ENCODE measurements at places on chromosomes 11 and 22. TPM values are rescaled to one million over a fixed set of nuclear protein-coding genes. Genes with fewer than 3 reads are reported as not detected.

The C11orf16 gene
- total RNA-seq: not detected

The ALDH3B2 gene
- 62.3 TPM for total RNA-seq

The FJX1 gene
- 1.1 TPM for total RNA-seq

The TMPRSS6 gene
- 0.88 TPM for total RNA-seq

The OR4C46 gene
- not detected for total RNA-seq

The DNHD1 gene
- 21.6 TPM for total RNA-seq

- H3K4me3 ChIP-seq: no peak overlapping the region
- no peaks in the 10 kb centered on the region for H3K27me3 ChIP-seq
- DNase-seq: no peak
- H3K4me1 ChIP-seq: no peaks in the 10 kb centered on the region
- no peak overlapping the region for H3K27ac ChIP-seq
- no peaks in the 10 kb centered on the region for H3K36me3 ChIP-seq
Observed at GRCh38 chr11:34492806-34493414, 20.7 kb downstream of the ELF5 start.

GRCh38 chr11:116843661-116844060 lies 6.2 kb upstream of the APOA1 start:
- no peak overlapping the region for H3K27ac ChIP-seq
- H3K27me3 ChIP-seq: no peaks in the 10 kb centered on the region
- peaks cover 5% of the 10 kb centered on the region for H3K36me3 ChIP-seq
- no peak for DNase-seq
- H3K4me3 ChIP-seq: no peak overlapping the region

GRCh38 chr11:134266841-134267251 lies 9.3 kb upstream of the GLB1L3 start:
- no peaks in the 10 kb centered on the region for H3K27me3 ChIP-seq
- no peak overlapping the region for H3K4me3 ChIP-seq
- peak; percentile 54 for DNase-seq
- H3K36me3 ChIP-seq: no peaks in the 10 kb centered on the region
- peak overlapping the region; percentile 26 for H3K27ac ChIP-seq

GRCh38 chr11:17010851-17011420 lies 3.3 kb downstream of the PLEKHA7 start:
- H3K27ac ChIP-seq: no peak overlapping the region
- DNase-seq: no peak
- peaks cover 5% of the 10 kb centered on the region for H3K4me1 ChIP-seq

DNA sequence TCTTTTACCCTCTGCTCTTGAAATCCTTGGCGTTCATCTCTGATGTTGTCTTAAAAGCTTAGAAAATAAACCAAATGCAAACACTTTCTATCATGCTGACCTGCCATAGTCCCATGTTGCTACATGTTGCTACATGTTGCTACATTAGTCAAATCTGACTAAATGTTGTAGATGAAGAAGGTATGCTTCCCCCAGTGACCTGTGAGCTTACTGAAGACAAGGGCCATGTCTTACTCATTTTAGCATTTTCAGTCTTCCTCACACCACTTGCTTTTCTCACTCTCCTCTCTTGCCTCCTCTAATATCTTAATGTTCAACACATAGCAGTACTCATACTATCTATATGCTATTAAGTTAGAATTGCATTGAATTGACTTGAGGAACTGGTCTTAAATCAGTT lies 346.4 kb upstream of the MTNR1B start:
- H3K27ac ChIP-seq: no peak overlapping the region
- H3K27me3 ChIP-seq: no peaks in the 10 kb centered on the region
- H3K4me3 ChIP-seq: no peak overlapping the region
- no peak for DNase-seq

DNA sequence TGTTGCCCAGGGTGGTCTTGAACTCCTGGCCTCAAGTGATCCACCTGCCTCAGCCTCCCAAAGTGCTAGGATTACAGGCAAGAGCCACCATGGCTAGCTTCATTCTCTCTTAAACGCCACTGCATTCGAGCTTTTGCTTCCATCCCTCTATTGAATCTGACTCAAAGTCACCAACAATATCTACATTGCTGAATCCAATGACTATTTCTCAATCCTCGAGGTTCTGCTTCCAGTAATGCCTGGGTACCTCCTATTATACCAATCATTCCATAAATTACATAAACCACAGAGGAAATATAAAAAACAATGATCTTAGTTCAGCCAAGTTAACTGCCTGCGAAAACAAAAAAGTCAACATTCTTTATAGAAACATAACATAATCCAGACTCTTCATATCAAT lies 11.9 kb upstream of the NXF1 start:
- H3K27me3 ChIP-seq: no peaks in the 10 kb centered on the region
- H3K27ac ChIP-seq: no peak overlapping the region
- DNase-seq: no peak

- no peak overlapping the region for H3K27ac ChIP-seq
- H3K4me3 ChIP-seq: no peak overlapping the region
- H3K27me3 ChIP-seq: no peaks in the 10 kb centered on the region
- DNase-seq: no peak
Observed at GRCh38 chr11:96276836-96277235, 66.2 kb downstream of the MAML2 start.

DNA sequence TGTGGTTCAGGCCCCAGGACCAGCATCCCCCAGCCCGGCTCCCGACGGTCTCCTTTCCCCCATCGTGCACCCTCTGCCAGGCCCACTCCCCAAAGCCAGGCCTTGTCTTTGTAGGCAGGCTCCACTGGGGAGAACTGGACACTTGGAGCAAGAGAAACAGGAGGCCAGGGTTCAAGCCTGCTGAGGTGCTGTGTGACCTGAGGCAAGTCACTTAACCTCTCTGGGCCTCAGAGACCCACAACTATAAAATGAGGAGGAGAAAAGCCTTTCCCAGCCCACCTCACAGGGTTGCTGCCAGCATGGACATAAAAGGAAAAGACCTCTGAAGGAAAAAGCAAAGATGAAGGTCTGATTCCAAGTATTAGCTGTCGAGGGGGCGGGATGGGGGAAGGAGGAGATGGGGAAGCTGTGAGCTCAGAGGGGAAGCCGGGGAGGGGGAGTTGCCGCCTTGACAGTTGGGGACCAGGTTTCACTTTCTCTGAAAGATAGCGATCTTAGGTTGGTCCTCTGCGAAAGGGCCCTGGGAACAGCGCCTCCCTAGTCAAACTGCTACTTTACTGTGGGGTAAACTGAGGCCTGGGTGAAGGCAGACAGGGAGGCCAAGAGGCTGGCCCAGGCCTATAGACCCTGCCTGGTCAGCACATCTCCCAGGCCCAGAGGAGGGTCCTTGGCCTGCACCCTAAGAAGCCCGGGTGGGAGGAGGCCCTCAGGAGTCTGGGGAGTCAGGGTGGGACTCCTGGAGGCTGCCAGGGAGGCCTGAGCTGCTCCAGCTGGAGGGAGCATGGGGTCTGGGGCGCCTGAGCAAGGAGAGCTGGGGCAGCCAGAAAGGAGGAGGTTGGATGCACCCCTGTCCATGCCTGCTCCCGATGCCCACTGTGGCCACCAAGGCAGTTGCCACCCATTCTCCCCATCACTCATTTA lies 991 bp upstream of the OSM start:
- no peaks in the 10 kb centered on the region for H3K27me3 ChIP-seq
- H3K36me3 ChIP-seq: no peaks in the 10 kb centered on the region
- no peak overlapping the region for H3K4me3 ChIP-seq
- no peak overlapping the region for H3K27ac ChIP-seq
- DNase-seq: no peak

GRCh38 chr22:26835929-26836528 lies 178.6 kb downstream of the MIAT start:
- DNase-seq: no peak
- H3K4me1 ChIP-seq: no peaks in the 10 kb centered on the region
- no peaks in the 10 kb centered on the region for H3K36me3 ChIP-seq
- no peaks in the 10 kb centered on the region for H3K27me3 ChIP-seq
- no peak overlapping the region for H3K4me3 ChIP-seq

- no peak overlapping the region for H3K4me3 ChIP-seq
- H3K36me3 ChIP-seq: no peaks in the 10 kb centered on the region
- H3K4me1 ChIP-seq: no peaks in the 10 kb centered on the region
- H3K27me3 ChIP-seq: no peaks in the 10 kb centered on the region
Observed at GRCh38 chr22:38162881-38163843, 18.5 kb downstream of the PLA2G6 start.

Measured in breast epithelium (tissue), 4 donors.